ENCODE measurements at places on chromosomes 1 and 21.

DNA sequence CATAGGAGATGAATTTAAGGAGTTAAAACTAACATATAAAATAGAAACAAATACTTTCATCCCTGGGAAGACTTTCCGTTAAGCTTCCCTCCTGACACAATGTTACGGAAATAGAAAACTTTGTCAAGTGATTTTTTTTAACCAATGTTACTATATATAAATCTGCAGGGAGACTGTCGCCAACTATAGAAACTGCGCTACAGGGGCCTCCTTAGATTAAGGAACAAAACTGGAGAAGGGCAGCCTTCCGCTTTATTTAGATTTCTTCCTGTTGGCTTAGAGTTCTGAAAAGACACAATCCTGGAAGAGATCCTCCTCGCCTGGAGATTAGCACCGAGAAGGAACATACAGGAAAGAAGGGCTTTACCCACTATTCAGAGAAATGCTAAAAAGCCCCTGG, 1.5 kb downstream of the MGST3 start:
- DNase-seq, result peak; percentile 9

- no peak for DNase-seq
Measured at GRCh38 chr1:118147522-118147921, 37.5 kb downstream of the SPAG17 start.

GRCh38 chr1:77348549-77348948, 66.7 kb downstream of the AK5 start:
- no peak for DNase-seq

DNA sequence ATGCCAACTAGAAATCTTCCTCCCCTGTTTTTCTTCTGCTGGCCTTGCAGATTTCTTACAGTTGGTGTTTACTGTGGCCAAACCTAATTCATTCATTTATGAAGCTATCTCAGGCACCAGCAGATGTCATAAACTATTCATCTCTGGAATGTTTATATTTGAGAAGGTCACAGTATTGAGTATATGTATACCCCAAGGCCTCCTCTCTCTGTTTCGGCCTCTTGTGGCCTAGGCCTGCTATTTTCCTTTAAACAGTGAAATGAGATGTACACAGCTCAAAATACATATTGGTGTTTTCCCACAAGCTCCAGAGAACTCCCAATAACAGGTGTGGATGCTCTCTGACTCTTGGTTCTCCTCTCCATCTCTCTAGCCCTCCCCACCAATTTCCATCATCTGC, 520.7 kb upstream of the CAMK1G start:
- DNase-seq, result no peak

- no peak for DNase-seq
Measured at GRCh38 chr1:58585166-58585565, 8.1 kb upstream of the TACSTD2 start.

GRCh38 chr21:25658427-25659035, 19.5 kb downstream of the JAM2 start:
- peak; percentile 100 for DNase-seq

- DNase-seq, result peak; percentile 80
Measured at GRCh38 chr1:175887981-175888428, 144.6 kb upstream of the TNR start.

Measured in HAP-1 (cell line).